ENCODE measurements at places on chromosomes 13 and 19.

DNA sequence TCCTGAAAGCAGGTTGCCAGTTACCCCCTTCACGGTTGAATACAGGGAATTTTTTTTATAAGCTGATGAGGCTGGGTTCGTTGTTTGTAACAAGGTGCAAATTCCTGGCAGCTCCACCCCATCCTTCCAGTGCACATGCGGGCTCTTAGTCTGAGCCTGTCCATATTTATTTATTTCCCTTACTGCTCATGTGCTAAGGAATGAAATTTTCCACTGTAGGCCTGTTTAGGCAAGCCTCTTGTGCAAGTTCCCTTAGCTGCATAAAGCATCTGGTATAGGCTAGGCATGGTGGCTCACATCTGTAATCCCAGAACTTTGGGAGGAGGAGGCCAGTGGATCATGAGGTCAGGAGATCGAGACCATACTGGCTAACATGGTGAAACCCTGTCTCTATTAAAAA is 560.9 kb upstream of the PCDH9 start:
- DNase-seq: no peak

GRCh38 chr13:103815619-103816018 is 749.4 kb upstream of the SLC10A2 start:
- DNase-seq: no peak

GRCh38 chr13:63425131-63425530 is 2009.5 kb upstream of the PCDH20 start:
- no peak for DNase-seq

GRCh38 chr19:18475762-18476331 is 37.9 kb upstream of the ISYNA1 start:
- DNase-seq: no peak

DNA sequence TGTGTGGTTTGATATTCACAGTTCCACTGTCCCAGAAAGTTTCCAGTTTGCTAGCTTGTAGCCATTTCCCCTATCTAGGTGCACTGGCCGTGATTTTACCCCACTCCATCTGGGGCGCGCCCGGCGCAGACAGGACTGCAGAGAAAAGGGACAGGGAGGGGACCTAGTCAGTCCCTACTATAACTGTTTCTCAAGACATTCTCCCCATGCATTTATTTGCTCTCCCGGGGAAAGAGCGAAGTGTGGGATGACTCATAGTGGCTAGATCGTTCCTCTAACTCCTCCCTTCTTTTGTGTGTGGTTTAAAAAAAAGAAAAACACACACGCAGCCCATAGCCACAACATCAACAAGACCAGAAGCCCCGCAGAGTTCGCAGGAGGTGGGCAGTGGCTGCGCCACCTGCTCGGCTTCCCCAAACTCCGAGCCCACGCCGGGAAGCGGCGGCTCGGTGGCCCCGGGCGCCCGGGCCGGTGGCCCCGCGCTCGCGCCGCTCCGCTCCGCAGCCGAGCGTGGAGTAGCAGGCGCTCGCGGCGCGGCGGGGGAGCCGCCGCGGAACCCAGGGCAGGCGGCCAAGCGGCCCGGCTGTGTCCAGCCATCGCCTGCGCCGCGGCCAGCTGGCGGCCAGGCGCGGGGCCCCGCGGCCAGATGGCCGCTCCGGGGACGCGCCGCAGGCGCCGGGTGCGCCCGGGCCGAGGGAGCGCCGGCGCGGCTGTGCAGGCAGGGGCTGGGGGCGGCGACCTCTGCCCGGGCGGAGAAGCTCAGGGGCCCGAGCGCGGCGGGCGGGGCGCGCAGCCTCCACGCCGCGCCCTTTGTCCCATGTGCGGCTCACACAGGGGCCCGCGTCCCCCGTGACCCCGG is 653 bp downstream of the TMTC4 start:
- DNase-seq: peak; percentile 35

GRCh38 chr19:15640904-15641597 is 354 bp downstream of the CYP4F3 start:
- DNase-seq: no peak

- no peak for DNase-seq
Measured at GRCh38 chr19:22088541-22089144, 36.4 kb downstream of the ZNF257 start.

DNA sequence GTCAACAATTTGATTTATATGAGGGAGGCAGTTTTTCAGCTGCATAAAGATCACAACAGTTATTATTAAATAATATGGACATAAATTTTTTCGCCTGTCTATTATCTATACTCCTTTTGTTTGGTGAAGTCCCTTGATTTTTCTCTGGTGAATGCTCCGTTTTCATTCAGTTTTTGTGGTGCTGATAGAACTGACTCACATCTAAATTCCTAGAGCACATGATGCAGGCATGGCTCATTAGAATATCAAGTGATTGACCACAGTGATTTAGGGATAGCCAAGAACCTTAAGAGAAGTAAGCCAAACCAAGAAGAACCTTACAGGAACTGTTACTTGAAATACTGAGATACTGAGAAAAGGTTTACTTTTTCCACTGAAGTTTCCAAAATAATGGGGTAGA is 208.9 kb downstream of the PRR20E start:
- no peak for DNase-seq

GRCh38 chr13:66074018-66074615 is 1156.0 kb downstream of the PCDH9 start:
- DNase-seq: no peak

DNA sequence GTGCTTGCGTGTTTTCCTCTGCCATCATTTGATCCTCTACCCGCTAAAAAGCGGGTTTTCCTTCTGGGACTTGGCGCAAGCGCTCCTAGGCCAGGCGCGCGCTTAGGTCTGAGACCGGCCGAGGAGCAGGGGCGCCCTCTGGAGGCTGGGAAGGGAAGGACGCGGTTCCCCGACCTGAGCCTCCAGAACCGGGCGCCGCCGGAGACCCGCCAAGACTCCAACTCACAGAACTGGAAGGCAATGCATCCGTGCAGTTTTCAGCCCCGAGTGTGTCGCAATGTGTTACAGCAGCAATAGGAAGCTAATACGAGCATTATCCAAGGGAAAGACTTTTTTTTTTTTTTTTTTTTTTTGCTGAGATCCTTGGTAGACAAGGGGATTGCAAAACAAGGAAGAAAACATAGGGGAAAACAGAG is 190.9 kb downstream of the COL4A1 start:
- DNase-seq: peak; percentile 12

DNA sequence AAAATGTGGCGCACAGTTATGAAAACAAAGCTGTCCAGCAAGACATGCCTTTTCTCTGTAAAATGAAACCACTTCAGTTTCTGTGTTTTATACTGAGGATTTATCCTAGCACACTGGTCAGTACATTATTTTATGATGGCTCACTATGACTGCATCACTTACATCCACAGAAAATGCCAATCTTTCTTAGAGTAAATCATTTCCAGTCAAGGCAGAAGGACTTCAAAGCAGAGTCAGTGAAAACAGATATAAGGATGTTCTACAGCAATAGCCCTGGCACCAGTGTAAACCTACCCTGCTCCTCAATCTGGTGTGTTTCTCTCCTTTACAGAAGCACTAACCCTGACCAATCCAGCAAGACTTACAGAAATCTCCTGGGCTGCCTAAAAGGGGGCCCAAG is 473.5 kb downstream of the GPC6 start:
- no peak for DNase-seq

Measured in activated CD4-positive, alpha-beta T cell treated with anti-CD3 and anti-CD28 coated beads, Interleukin-2, amount 50 U/mL, for 4 hours (primary cell).